Foreskin keratinocyte (primary cell): ENCODE measurements at places on chromosomes 12 and 14. TPM values are rescaled to one million over a fixed set of nuclear protein-coding genes. Genes with fewer than 3 reads are reported as not detected.

- no peak for DNase-seq
Observed at GRCh38 chr12:3746758-3747157, 6.2 kb downstream of the CRACR2A start.

DNA sequence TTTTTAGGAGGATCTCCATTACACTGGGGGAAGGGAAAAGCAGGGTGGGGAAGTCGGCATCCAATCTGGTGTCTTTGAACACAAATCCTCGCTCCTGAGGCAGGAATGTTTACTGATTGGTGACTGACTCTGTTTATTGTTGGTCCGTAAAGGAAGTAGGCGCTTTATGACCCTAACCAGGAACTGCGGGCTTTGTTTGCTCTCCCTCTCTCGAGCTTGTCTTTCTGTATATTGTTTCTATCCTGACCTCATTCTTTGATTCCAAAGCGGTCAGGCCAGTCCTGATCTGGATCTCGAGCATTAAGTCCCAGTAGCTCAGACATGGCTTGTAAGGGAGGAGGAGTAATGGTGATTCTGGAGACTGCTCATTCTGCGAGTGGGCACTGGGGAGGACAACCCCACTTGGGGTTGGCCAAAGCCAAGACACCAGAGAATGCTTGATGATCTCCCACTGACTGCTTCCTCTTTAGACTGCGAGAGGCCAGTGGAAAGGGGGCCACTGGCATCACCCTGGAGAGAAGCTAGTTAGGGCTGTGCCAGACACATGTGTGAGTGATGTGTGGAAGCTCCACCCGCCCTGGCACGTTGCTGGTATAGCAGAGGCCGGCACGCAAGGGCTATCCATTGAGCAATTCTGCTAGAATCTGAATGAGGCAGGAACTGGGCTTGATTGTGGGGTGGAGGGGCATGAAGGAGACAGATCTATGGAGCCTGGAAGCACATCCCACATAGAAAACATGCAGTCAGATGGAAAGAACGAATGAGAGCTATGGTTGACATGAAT, 194.6 kb downstream of the PAX9 start:
- no peak for DNase-seq

The FOXG1 gene
- not detected in 2 replicates for polyA plus RNA-seq

GRCh38 chr12:85559536-85559935, 276.7 kb downstream of the RASSF9 start:
- DNase-seq = no peak

DNA sequence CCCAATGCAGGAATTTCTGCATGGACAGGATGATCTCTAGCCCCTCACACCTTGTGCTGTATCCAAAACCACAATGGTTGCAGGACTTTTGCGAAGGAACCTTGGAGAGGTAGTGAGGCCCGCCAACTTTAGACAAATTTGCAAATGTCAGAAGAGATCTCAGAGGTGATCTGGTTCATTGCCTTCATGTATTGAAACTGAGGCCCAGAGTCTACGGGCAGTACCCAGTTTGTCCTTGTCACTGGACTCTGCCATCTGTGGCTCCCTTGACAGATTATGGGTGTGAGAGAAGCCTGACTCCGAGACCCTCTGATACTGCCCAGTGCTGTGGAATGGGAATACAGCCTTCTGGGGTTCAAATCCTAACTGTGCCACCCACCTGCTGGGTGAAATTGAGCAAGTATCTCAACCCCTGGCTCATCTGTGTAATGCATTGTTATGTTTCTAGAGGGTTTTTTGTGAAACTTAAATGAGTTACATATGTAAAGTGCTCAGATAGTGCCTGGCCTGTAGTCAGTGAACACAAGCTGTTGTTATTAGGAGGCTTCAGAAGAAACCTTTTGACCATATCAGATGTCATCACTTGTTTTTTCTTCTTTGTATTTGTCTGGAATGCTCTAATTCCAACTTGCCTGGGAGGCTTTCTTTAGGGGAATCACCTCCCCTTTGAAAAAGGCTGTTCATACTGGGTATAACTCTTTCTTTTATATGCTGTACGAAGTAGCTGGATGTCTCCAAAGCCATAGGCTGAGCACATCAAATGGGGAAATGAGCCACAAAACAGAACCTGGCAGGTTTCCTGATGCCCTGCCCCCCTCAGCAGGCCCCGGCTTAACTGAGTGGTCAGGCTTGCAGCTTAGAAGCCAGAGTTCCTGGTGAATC, 71.4 kb upstream of the SRSF5 start:
- no peak for DNase-seq

GRCh38 chr12:123041042-123041531, 60.6 kb downstream of the ARL6IP4 start:
- no peak for DNase-seq

GRCh38 chr14:23406244-23406643, 1.8 kb downstream of the MYH6 start:
- DNase-seq = no peak

The LRIG3 gene
- 4.8 and 6.6 TPM in 2 replicates for polyA plus RNA-seq

DNA sequence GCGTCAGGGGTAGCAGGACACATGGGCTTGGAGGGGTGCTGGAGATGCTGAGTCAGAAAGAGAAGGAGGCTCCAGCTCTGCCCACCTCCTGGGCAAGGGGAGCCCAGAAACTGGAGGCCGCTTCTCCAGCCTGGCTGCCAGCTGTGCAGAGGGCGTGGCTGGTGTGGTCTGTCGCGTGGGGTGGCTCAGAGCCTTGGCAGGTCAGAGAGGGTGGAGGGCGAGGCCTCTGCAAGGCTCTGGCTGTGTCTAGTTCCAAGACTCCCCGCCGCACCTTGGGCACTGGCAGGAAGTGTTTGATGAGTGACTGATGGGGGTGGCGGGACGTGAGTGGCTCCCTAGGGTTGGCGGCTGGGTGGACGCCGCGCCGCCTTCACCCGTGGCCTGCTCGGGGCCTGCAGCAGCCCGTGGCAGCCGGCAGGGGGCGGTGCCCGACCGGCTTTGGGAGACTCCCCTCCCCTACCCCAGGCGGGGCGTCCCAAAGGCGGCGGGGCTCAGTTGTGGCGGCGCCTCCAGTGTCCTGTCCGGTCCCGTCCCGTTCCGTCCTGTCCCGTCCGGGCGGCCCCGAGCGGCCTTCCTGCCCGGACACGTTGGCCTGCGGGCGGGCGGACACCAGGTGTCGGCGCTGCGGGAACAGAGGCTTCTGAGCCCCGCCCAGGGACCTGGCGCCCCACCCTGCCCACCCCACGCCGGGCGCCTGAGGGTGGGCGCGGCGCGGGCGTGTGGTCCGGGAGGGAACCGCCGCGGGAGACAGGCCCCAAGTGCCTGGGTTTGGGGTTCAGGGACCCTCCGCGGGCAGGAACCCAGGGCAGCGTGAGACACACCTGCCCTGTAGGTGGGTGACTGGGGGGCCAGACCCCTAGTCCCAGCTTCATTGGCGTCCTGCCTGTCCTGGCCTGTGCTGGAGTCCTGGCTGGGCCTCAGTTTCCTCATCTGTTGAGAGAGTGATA, 39.7 kb downstream of the KRT80 start:
- peak; percentile 81 for DNase-seq

DNA sequence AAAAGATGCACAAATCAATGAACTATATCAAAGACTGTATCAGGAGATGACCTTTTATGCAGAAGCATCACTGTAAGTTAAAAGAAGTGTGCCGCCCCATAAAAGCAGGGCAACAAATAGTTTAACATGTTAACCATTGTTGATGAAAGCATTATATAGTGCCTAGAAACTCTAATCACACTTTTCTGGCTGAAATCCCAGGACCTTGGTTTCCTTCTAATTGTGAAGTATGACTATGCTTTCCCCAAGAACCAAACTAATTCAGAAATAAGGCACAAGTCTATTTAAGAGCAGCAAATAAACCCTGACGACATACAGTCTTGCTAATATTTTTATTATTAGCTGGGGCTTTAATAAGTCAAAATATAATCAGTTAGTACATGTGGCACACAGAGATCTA, 21.7 kb downstream of the RACGAP1 start:
- DNase-seq = no peak

- DNase-seq = peak; percentile 28
Observed at GRCh38 chr12:14322403-14322802, 43.1 kb upstream of the ATF7IP start.

The TAS2R42 gene
- polyA plus RNA-seq = not detected in 2 replicates

The ZBTB42 gene
- 1.8 and 1.9 TPM in 2 replicates for polyA plus RNA-seq

GRCh38 chr14:99268810-99269707, 2.9 kb downstream of the BCL11B start:
- no peak for DNase-seq
